ENCODE measurements at places on chromosomes 16 and 17.

GRCh38 chr16:83937267-83937666, 15.8 kb upstream of the OSGIN1 start:
- no peak for DNase-seq

DNA sequence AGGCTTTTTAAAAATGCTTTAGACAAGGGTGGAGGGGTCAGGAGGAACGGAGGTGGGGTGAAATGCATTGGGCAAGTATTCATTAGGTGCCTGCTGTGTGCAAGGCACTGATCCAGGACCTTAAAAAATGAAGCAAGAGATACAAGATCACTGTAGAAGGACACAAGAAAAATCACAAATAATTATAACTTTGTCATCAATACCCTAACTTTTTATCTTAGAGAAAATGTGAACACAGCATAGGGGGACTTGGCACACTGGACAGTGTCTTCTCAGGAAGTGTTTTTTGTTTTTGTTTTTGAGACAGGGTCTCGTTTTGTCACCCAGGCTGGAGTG, 7.0 kb downstream of the EPOP start:
- no peak for DNase-seq

DNA sequence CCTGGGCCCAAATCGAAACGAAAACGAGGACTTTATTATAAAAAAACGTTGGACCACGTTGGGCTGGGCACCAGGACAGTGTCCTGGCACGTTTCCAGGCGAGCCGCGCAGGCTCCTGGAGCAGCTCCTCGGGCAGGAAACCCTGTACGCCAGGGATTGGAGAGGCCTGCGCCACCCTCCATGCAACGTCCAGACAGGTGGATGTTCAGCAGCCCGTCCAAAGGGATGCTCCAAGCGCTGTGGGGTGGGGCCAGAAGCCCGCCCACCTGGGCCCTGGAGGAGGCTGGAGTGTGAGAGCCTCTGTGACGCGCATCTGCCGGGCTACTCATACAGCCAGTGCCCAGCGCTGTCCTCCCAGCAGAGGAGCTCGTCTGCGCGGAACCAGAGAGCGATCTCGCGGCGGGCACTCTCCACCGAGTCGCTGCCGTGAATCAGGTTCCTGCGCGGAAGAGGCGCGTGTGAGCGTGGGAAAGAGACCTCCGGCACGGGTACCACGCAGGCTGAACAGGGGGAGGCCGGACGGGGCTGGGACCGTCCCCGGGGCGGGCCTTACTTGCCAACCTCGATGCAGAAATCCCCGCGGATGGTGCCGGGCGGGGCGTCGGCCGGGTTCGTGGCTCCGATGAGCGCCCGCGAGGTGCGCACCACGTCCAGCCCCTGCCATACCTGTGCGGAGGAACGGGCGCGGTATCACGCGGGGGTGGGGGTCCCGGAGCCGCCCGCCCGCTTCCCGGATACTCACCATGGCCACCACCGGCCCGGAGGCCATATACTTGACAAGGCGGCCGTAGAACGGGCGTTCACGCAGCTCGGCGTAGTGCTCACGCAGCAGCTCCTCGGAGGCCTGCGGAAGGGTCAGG, 785 bp downstream of the NME3 start:
- no peak for DNase-seq

DNA sequence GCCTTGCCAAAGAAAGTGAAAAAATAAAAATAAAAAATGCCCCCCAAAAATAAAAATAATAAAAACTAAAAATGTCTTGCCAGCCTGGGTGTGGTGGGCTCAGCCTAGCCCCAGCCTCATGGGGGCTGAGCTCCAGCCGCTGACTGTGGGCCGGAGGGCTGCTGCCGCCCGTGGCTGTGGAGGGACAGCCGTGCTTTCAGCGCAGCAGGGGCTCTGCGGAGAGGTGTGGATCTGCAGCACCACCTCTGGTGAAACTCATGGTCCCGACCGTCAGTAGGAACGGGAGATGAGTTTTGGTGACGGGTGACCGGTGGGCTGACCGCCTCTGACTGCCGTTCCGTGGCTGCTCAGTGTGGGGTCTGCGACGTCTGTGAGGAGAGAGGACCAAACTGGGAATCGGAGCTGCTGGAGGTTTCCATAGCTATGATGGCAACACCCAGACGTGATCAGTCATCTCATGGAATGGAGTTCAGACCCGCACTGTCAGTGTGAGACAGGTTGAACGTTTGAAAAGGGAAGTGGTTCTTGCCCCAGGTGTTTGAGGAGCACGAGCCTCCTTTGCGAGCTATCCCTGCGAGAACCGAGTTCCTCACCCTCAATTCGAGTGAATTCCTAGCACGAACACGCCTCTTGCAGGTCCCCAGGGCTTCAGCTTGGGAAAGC, 12.0 kb upstream of the RPL13 start:
- no peak for DNase-seq

DNA sequence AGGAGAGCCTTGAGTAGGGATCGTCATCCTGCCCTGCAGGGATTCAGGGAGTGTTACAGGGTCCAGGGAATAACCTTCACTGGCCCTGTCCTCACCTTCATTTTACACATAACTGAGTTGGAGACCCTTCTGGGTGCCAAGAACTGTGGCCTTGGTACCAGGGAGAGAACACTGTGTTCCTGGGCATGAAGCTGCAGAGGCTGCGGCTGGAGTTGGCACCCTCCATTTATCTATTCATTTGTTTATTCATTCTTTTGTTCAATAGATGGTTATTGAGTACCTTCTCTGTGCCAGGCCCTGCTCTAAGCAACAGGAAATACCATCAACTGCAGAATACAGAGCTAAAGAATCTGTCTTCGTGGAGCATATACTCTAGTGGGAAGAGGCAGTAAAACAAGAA, 6.7 kb downstream of the ABCC3 start:
- DNase-seq, result no peak

DNA sequence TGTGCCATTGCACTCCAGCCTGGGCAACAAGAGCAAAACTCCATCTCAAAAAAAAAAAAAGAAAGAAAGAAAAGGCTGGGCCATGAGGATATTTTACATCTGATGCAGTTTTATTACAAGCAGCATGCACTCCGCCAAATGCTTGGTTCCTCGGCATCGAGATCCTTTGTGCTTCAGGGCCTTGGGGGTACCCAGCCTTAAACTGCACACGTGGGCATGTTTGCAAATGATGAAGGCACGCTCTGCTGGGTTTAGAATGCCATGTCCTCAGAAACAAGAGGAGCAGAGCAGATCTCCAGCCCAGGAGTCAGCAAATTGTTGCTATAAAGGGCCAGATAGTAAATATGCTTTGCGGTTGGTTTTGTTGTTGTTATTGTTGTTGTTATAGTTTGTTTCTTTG, 153.2 kb downstream of the KATNIP start:
- DNase-seq, result no peak

DNA sequence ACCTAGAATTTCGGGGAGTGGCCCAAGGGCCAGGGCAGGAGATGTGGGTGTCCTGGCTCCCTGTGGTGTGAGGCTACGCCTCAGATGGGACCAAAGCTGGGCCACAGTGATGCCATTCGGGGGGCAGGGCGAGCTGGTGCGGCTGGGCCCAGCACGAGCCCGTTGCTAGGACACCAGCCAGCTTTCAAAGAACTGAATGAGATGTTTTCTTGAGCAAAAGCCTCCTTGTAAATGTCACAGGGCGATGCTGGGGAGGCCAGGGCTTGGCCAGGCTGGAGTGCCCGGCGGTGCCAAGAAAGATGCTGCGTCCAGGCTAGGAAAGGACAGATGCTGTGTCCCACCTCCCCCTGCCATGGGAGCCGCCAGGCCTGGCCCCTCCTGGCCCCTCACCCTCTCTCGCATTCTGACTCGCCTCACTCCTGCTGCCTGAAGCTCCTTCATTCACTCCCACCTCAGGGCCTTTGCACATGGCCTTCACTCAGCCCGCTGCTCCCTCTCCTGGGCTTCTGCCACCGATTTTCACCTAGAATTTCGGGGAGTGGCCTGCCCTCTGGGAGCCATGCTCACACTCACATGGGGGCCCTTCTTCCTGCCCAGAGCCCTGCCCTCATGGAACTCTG, 39.1 kb downstream of the CPNE2 start:
- no peak for DNase-seq

- DNase-seq, result no peak
Measured at GRCh38 chr17:81252326-81252986, 13.3 kb downstream of the NDUFAF8 start.

DNA sequence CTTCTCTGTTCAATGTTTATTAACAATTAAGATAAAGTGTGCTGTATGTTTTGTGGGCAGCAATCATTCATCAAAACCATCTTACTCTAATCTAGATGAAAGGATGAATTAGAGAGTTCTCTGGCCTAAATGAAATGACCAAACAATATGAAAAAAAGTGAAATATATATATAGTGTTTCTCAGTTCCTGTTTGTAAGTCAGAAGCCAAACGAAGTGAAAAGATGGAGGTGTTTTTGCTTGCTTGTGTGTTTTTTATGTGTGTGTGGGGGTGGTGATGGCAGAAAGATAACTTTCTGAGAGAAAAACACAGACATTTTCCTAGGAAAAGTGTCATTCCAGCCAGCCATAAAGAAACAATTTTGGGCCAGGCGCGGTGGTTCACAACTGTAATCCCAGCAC, 138.6 kb downstream of the CDH8 start:
- DNase-seq, result no peak

DNA sequence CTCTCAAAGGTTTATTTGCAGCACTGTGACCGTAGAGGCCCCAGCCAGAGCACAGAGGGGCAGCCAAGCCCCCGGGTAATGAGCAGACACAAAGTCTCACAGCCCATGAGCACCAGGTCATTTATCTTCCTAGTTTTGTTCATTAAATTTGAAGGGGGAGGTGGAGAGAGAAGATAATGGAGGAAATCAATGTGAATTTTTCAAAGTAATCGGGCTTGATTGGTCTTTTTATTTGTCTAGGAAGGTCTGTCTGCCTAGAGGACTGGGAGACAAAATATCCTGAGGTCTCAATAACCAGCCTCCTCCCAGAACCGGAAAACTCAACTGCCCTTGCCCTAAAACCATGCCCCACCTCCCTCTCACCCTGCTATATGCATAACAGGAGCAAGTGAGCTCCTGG, 189.0 kb downstream of the SLC39A11 start:
- no peak for DNase-seq
